Esophagus muscularis mucosa (tissue), 4 donors: ENCODE measurements at places on chromosomes 1 and 21. TPM values are rescaled to one million over a fixed set of nuclear protein-coding genes. Genes with fewer than 3 reads are reported as not detected.
A peak's percentile ranks its signal among the peaks of the same experiment; 100 is the strongest.

- H3K4me1 ChIP-seq, result no peaks in the 10 kb centered on the region
- H3K27me3 ChIP-seq, result no peaks in the 10 kb centered on the region
- DNase-seq, result no peak
Measured at GRCh38 chr1:89686520-89686919, 53.6 kb downstream of the LRRC8C start.

- H3K4me1 ChIP-seq, result no peaks in the 10 kb centered on the region
- no peaks in the 10 kb centered on the region for H3K36me3 ChIP-seq
- no peak for DNase-seq
- H3K4me3 ChIP-seq, result no peak overlapping the region
- no peak overlapping the region for H3K27ac ChIP-seq
- H3K27me3 ChIP-seq, result no peaks in the 10 kb centered on the region
Measured at GRCh38 chr21:42505090-42505726, 8.4 kb upstream of the SLC37A1 start.

- no peak overlapping the region for H3K27ac ChIP-seq
- H3K4me1 ChIP-seq, result peaks cover 8% of the 10 kb centered on the region
- no peaks in the 10 kb centered on the region for H3K27me3 ChIP-seq
- no peak for DNase-seq
- H3K4me3 ChIP-seq, result no peak overlapping the region
- H3K36me3 ChIP-seq, result no peaks in the 10 kb centered on the region
Measured at GRCh38 chr21:29477941-29478340, 179.2 kb downstream of the BACH1 start.

DNA sequence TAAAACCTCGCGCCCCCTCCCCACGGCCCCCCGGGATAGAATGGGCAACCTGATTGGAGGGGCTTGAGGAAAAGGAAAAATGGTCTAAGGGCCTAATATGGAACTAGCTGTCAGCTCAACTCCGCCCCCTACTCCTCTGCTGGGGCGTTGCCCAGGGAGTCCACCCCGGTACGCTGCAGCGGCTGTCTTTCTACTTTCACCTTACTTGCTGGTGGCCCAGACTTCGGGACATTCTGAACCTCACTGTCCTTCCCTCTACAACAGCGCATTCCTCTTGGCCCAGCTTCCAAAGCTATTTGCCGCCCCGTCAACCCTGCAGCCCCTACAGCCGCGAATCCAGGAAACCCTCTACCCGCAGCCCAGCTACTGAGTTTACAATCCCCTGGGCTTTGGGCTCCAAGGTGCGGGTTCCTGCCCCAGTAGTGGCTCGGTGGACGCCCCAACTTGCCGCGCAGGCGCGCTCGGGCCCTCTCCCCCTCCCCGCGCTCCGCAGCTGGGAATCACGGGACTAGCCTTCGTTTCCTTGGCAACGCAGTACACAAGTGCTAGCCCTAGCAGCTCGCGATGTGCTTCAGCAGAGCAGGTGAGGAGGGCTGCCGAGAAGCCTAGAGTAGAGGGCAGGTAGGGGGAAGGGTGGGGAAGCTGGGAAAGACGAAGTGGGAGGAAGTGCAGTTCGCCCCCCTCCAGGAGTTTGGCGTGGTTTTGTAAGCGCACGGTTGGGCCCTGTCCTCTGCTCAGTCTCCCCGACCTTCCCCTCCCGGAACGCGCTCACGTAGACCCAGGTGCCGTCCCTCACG, 55.6 kb downstream of the CHIA start:
- H3K4me1 ChIP-seq, result peaks cover 9% of the 10 kb centered on the region
- no peaks in the 10 kb centered on the region for H3K27me3 ChIP-seq
- no peaks in the 10 kb centered on the region for H3K36me3 ChIP-seq
- H3K27ac ChIP-seq, result peak overlapping the region; percentile 81

- DNase-seq, result no peak
- H3K36me3 ChIP-seq, result no peaks in the 10 kb centered on the region
- no peak overlapping the region for H3K4me3 ChIP-seq
- H3K27ac ChIP-seq, result no peak overlapping the region
- H3K27me3 ChIP-seq, result no peaks in the 10 kb centered on the region
- H3K4me1 ChIP-seq, result no peaks in the 10 kb centered on the region
Measured at GRCh38 chr1:39617488-39618049, 21.9 kb downstream of the HEYL start.

DNA sequence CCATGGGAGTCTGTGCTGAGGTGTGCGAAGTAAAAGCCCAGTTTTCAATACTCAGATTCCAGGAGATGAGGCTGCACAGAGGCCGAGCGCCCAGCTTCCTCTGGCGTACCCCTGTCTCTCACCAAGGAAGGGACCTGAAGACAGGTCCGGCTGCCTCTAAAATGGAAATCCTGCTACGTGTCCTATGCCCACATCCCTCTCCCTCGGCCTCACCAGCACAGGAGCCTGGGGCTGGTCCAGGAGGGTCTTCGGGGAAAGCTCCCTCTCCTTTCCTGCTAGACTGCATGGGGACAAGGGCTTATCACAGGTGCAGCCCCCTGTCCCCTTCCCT, 392 bp downstream of the MRPL55 start:
- H3K4me3 ChIP-seq, result peak overlapping the region; percentile 87
- peaks cover 36% of the 10 kb centered on the region for H3K4me1 ChIP-seq
- DNase-seq, result no peak
- no peaks in the 10 kb centered on the region for H3K36me3 ChIP-seq

DNA sequence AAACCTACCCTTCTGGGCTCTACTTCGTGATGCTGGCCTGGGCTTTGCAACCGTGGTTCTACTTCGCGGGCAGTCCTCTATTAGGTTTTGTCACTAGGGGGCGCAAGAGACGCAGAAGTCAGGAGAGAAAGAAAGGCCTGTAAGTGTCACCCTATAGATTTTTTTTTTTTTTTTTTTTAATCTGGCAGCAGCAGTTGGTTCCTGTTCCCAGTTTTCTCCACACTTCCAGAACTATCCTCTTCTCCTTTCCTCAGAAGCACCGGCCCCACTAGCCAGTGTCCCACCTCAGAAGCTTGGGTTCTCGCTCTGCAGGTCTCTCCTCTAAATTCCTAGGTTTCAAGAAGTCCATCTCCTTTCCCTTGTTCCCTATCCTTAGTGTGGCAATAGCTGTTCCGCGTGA, 9.1 kb upstream of the LCE2D start:
- no peaks in the 10 kb centered on the region for H3K4me1 ChIP-seq
- H3K27me3 ChIP-seq, result no peaks in the 10 kb centered on the region
- DNase-seq, result no peak
- no peak overlapping the region for H3K27ac ChIP-seq

DNA sequence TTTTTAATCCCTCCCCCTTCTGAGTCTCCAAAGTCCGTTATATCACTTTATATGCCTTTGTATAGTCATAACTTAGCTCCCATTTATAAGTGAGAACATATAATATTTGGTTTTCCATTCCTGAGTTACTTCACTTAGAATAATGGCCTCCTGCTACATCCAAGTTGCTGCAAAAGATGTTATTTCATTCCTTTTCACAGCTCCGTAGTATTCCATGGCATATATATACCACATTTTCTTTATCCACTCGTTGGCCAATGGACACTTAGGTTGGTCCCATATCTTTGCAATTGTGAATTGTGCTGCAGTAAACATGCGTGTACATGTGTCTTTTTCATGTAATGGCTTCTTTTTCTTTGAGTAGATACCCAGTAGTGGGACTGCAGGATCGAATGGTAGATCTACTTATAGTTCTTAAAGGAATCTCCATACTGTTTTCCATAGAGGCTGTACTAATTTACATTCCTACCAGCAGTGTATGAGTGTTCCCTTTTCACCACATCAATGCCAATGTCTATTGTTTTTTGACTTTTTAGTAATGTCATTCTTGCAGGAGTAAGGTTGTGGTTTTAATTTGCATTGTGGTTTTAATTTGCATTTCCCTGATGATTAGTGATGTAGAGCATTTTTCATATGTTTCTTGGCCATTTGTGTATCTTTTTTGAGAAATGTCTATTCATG, 12.3 kb downstream of the MAN1C1 start:
- H3K27ac ChIP-seq, result no peak overlapping the region
- H3K36me3 ChIP-seq, result no peaks in the 10 kb centered on the region

Gene SOAT1
- 10.8 TPM for total RNA-seq
